Activated CD4-positive, alpha-beta T cell treated with anti-CD3 and anti-CD28 coated beads, Interleukin-2, amount 10 ng/mL, durations not matched to agents 24 days and 14 days (primary cell): ENCODE measurements at places on chromosomes 3 and 15. TPM values are rescaled to one million over a fixed set of nuclear protein-coding genes. Genes with fewer than 3 reads are reported as not detected.

DNA sequence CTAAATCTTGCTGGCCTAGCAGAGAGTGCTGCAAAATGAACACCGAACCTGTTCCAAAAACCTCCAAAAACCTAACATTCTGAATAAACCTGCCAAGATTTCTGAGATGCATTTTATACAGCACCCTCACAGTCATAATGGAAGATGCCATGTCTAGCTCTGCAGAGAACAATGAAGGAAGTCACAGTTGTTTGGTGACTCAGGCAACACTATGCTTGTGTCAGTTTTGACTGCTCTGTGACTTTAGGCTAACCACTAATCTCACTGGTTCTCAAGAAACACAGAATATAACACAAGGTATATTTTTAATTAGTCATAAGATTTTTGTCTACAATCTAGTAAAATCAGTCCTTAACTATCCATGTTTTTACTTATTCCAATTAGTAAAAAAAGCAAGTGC lies 606.6 kb downstream of the TBL1XR1 start:
- H3K4me1 ChIP-seq: no peaks in the 10 kb centered on the region
- DNase-seq: no peak
- no peak overlapping the region for H3K4me3 ChIP-seq
- H3K27me3 ChIP-seq: no peaks in the 10 kb centered on the region
- no peak overlapping the region for H3K27ac ChIP-seq

- no peak for DNase-seq
- H3K36me3 ChIP-seq: no peaks in the 10 kb centered on the region
- no peak overlapping the region for H3K4me3 ChIP-seq
These were observed 47.6 kb upstream of the CD200R1L start for GRCh38 chr3:112894258-112894657.

DNA sequence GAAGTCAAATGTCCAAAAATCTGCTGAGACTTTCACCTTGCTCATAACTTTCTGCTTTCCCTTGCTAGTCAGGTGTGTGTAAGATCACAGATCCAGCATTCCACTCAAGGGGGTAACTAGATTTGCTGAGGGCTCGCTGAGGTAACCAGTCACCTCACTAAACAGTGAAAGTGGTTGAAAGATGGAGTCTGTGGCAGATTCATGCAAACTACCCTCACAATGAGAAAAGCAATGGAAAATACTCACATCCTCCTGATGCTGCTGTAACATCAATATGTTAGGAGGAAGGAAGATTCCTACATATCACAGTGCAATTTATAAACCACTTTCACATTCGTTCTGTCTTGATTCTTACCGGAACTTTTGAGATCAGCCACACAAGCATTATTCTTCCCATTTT lies 174.3 kb upstream of the BCL6 start:
- peak overlapping the region; percentile 96 for H3K27ac ChIP-seq
- no peaks in the 10 kb centered on the region for H3K27me3 ChIP-seq
- DNase-seq: peak; percentile 82

DNA sequence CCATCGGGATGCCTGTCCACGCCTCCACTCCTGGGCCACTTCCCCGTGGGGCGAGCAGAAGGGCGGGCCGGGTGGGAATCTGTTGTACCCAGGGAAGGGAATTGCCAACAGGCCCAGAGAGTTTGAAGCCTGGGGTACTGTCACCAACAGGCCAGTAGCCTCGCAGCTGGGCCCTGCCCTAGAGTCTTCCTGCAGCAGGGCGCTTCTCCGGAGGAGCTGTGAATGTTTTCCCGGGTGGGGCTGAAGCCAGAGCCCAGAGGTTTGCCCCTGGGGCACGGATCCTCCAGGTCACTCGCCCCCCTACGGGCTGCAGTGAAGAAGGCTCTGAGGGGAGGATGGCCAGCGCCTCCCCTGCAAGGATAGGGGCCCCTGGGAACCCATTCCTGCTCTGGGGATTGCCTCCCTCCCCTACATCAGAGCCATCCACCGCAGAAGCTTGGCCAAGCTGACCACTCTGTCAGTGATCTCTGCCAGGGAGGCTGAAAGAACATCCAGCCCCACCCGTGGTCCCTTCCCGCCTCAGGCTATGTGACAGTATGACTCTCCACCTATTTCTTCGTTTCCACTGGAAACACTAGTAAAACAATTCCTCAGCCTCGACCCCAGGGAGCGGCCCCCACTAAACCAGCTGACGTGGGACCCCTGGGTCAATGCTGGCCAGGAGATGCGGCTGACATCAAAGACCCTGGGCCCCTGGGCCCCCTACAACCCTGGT lies 16.8 kb downstream of the CIDEC start:
- no peak overlapping the region for H3K4me3 ChIP-seq
- no peaks in the 10 kb centered on the region for H3K36me3 ChIP-seq
- DNase-seq: no peak
- H3K27ac ChIP-seq: no peak overlapping the region
- H3K4me1 ChIP-seq: peaks cover 3% of the 10 kb centered on the region
- H3K27me3 ChIP-seq: peaks cover 9% of the 10 kb centered on the region

DNA sequence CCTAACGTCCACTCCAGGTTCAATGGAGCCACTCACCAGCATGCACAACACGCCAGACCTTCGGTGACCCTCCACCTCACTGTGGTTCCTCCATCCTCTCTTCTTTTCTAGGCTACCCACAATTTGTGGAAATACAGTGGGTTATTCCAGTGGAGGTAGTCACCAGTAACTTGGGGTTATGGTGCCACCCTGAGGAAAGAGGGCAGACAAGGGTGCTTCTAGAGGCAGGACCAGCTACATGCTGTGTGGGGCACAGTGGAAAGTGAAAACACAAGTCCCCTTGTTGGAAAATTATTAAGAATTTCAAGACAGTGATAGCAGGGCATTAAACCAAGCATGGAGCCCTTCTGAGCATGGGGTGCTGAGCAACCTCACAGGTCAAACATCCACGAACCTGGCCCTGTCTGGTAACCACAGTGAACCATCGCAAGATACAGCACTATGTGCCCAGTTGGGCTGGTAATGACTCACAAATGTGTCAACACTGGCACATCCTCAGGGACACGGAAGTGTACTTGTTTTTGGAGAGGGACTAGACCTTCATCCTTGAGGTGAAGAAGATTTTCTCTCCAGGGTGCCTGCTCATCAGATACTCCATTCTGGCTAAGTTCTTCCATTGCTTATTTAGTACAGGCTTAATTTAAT lies 166.7 kb downstream of the STT3B start:
- no peak overlapping the region for H3K27ac ChIP-seq
- H3K36me3 ChIP-seq: peaks cover 4% of the 10 kb centered on the region
- H3K4me1 ChIP-seq: peaks cover 4% of the 10 kb centered on the region
- no peaks in the 10 kb centered on the region for H3K27me3 ChIP-seq
- no peak for DNase-seq

- H3K4me3 ChIP-seq: peak overlapping the region; percentile 92
- DNase-seq: peak; percentile 80
- peaks cover 18% of the 10 kb centered on the region for H3K36me3 ChIP-seq
- H3K27me3 ChIP-seq: no peaks in the 10 kb centered on the region
- H3K4me1 ChIP-seq: peaks cover 57% of the 10 kb centered on the region
These were observed 697 bp upstream of the TRIM69 start for GRCh38 chr15:44735482-44736180.

- DNase-seq: no peak
- no peak overlapping the region for H3K4me3 ChIP-seq
- H3K27ac ChIP-seq: no peak overlapping the region
- H3K36me3 ChIP-seq: no peaks in the 10 kb centered on the region
These were observed 206.0 kb upstream of the KBTBD8 start for GRCh38 chr3:66792086-66792485.

DNA sequence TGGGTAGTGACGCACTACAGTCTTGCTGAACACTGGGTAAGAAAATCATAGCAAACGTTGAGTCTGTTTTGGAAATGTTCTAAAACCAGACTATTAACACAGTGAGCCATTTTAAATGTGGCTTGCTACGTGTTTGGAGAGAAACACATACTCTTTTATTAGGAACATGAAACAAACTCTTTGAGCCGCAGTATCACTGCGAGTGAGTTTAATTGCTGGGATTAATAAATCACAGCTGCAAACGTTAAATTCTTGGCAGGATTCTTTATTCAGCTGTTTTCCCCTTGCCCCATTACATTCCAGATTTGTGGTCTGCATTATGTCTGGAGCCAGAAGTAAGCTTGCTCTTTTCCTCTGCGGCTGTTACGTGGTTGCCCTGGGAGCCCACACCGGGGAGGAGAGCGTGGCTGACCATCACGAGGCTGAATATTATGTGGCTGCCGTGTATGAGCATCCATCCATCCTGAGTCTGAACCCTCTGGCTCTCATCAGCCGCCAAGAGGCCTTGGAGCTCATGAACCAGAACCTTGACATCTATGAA lies 33.6 kb downstream of the BTD start:
- no peak overlapping the region for H3K4me3 ChIP-seq
- DNase-seq: no peak
- no peak overlapping the region for H3K27ac ChIP-seq
- H3K4me1 ChIP-seq: peaks cover 48% of the 10 kb centered on the region
- H3K36me3 ChIP-seq: no peaks in the 10 kb centered on the region
- H3K27me3 ChIP-seq: no peaks in the 10 kb centered on the region

GRCh38 chr3:150265305-150265704 lies 142.8 kb upstream of the TSC22D2 start:
- H3K27ac ChIP-seq: no peak overlapping the region
- H3K36me3 ChIP-seq: no peaks in the 10 kb centered on the region
- no peak overlapping the region for H3K4me3 ChIP-seq
- no peaks in the 10 kb centered on the region for H3K4me1 ChIP-seq
- peaks cover 19% of the 10 kb centered on the region for H3K27me3 ChIP-seq

DNA sequence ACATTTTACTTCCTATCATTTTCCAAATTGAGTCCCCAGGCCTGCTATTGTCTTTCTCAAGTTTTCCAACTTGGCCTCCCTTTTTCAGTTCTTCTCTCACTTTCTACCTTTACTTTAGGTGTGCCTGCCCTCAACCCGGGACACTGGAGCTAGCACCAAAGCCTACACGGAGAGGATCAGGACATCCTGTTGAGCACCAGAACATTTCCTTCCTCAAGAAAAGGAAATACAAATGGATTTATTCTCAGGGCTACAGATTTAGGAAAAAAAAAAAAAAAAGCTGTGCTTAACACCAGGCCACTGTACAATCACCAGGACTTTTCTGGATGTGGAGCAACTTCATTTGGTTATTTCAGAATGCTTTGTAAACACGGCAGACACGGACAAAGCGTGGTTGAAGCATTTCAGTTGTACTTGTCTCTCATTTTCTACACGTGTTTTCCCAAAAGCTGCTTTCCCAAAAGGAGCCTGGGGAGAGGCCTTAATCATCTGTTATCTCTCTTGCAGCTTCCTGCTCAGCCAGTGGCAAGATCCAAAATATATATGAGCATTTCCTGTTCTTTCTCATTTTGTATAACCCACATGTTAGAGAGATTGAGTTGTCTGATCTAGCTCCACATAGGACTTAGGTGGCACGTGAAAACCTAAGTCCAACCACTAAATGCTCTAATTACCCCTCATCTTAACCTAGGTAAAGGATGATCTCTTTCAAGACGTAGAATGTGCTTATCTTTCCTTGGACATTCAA lies 15.5 kb upstream of the ATP1B3 start:
- H3K27me3 ChIP-seq: peaks cover 5% of the 10 kb centered on the region
- H3K4me3 ChIP-seq: no peak overlapping the region
- H3K4me1 ChIP-seq: peaks cover 2% of the 10 kb centered on the region
- DNase-seq: no peak
- no peak overlapping the region for H3K27ac ChIP-seq
- H3K36me3 ChIP-seq: no peaks in the 10 kb centered on the region

DNA sequence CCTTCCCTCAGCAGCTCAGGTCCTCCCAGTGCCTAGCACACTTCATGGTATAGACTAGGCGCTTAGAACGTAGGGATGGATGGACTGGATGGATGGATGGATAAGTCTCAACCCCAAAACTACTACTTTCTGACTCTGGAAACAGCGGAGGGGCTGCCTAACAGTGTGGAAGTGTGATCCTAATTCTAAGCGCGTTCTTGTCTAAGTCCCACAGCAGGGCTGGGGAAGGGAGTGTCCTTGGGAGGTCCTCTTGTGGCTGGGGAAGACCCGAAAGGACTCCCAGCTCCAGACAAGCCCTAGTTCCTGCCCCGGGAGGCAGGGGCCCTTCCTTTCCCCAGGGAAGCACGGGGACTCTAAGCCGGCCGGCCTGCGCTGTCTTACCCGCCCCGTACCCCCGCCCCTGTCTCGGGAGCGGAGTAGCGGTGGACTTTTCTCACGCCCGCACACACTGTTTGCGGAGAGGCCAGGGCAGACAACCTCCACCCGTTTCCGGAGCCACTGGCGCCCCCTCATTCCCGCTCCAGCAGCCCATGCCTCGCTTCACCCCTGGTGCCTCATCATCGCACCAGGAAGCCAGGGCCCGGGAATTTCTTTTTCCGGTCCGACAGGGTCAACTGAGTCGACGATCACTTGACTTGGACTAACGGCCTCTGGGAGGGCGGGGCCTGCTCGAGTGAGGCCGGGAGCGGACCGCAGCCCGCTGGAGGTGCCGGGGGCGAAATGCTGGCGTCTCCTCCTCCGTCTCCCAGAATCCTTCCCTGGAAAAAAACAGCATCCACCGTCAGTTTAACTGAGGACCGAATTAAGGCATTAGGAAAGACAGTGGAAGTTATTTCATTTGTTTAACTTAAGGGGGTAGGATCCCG lies 133.3 kb downstream of the TBC1D2B start:
- H3K27me3 ChIP-seq: peaks cover 20% of the 10 kb centered on the region
- H3K36me3 ChIP-seq: no peaks in the 10 kb centered on the region
- H3K27ac ChIP-seq: peak overlapping the region; percentile 53
- peaks cover 3% of the 10 kb centered on the region for H3K4me1 ChIP-seq
- H3K4me3 ChIP-seq: peak overlapping the region; percentile 62

DNA sequence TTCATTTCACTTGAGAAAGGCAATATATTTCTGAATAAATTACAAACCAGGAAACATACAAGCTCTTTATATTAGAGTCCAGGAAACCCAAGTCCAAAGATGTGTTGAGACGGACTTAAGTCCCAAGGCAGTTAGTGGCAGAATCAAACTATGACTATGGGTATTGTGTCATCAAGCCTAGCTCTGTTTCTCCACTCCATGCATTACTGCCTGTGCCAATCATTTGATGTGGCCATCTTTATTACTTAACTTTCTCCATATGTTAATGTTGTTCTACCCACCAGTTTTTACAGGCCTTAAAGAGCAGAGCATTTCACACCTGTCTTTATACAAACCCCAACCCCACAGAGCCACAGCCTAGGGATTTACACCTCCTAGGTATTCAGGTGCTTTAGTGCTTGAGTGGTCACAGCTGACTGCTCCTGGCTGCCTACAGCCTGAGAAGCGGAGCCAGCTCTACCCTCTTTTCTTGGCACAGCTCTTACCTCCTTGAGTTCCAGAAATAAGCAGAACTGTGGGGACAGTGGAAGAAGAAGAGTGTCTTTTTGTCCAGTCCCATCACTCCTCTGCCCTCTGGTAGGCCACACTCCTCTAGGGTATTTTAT lies 92.1 kb downstream of the DTWD1 start:
- no peak for DNase-seq
- no peak overlapping the region for H3K27ac ChIP-seq
- H3K36me3 ChIP-seq: peaks cover 2% of the 10 kb centered on the region
- H3K27me3 ChIP-seq: no peaks in the 10 kb centered on the region
- no peak overlapping the region for H3K4me3 ChIP-seq

COLQ gene
- total RNA-seq: 1.7 TPM in 2 replicates

GOLGA6D gene
- total RNA-seq: not detected in 2 replicates

C2CD4A gene
- total RNA-seq: 0.05 and 0.24 TPM in 2 replicates

PLCH1 gene
- total RNA-seq: 0.38 TPM in 1 of 2 replicates, not detected in the other

CEMIP gene
- not detected in 2 replicates for total RNA-seq

ZNF445 gene
- 17.7 and 19.8 TPM in 2 replicates for total RNA-seq
